ENCODE measurements at places on chromosomes 3 and 15.

- no peak for DNase-seq
Measured at GRCh38 chr15:34737477-34737876, 17.3 kb downstream of the GJD2 start.

DNA sequence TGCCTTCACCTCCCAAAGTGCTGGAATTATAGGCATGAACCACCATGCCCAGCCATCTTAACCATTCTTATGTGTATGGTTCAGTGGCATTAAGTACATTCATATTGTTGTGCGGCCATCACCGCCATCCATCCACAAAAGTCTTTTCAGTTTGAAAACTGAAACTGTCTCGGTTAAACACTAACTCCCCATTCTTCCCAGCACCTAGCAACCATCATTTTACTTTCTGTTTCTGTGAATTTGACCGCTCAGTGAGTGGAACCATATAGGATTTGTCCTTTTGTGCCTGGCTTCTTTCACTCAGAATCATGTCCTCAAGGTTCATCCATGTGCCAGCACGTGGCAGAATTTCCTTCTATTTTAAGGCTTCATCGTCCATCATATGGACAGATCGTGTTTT, 5.8 kb downstream of the MCM2 start:
- no peak for DNase-seq

GRCh38 chr15:65058394-65059368, 9.1 kb downstream of the RASL12 start:
- no peak for DNase-seq

GRCh38 chr3:13313813-13314212, 106.3 kb downstream of the NUP210 start:
- DNase-seq: no peak

- no peak for DNase-seq
Measured at GRCh38 chr3:106839576-106840280, 537.5 kb upstream of the CCDC54 start.

DNA sequence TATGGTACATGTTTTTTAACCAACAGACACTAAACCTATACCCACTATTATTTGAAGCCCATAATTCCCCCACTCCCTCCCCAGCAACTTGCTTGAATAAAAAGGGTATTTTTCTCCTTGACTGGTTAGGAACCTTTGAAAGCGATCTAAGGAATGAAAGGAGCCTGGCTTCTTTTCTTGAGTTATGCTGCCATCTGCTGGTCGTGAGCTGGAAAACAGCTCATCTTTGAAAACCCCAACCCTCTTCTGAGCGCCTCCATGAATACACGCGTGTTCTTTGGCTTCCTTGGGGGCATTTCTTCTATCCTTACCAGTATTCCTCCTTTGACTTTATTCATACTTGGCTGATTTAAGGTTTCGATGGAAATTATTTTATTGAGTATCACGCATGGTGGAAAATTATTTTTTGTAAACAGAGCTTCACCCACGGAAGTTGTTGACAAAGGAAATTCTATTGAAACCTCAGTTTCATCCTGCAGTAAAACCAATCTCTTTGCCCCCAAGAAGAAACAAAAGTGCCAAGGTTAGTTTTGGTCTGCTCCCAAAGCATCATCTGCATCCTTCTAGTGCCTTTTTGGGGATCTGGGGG, 171.6 kb downstream of the SV2B start:
- DNase-seq: peak; percentile 28

DNA sequence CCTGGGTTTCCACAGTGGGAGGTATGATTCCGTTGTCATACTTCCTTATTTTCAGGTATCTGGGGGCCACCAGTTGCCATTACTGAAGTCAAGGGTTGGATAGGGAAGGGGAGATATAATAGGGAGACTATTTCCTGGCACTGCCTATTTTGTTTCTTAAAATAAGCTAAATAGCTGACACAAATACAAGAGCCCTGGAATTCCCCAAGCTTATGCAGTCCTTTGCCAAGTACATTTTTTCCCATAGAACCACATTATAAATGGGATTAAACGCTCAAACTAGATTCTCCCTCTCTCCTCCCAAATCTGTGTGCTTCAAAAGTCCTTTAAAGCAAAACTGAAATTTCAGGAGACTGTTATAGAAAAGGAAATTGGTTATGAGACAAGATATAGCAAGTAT, 68.7 kb downstream of the AP4E1 start:
- DNase-seq: no peak
